ENCODE measurements at places on chromosomes 2 and 18. TPM values are rescaled to one million over a fixed set of nuclear protein-coding genes. Genes with fewer than 3 reads are reported as not detected.
A peak's percentile ranks its signal among the peaks of the same experiment; 100 is the strongest.

SPP2 gene
- total RNA-seq, result not detected

GKN1 gene
- total RNA-seq, result not detected

SNED1 gene
- total RNA-seq, result 3.9 TPM

COLEC11 gene
- not detected for total RNA-seq

KIAA2012 gene
- total RNA-seq, result not detected

PROKR1 gene
- total RNA-seq, result not detected

GRCh38 chr2:232219496-232219870, 159.1 kb upstream of the ALPP start:
- ATAC-seq, result no peak

DNA sequence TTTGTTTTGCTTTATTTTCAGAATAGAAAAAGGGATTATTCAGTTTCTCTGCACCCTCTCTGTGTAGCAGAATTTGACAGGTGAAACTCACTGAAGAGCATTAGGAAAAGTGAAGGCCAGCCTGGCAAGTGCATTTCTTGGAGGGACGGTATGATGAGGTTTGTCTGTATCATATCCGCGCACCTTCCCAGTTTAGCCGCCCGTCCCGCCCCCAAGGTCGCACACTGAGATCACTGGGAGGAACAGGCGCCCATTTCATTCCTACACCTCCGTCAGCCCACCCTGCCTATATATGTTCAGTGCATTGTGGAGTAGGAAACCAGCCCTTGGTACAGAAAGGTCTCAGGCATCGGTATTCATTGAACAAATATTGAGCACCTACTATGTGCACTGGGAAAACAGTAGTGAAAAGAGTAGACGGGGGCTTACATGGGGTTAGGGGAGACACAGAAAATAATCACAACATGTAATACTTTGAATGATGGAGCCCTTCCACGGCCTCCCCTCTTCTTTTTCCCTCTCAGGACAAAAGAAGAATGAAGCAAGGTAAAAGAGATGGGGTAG, 678 bp upstream of the FECH start:
- no peak for ATAC-seq

- peak; percentile 74 for ATAC-seq
Observed at GRCh38 chr2:47277187-47277586, 122.1 kb upstream of the STPG4 start.

GRCh38 chr18:26617151-26617554, 68.8 kb upstream of the KCTD1 start:
- ATAC-seq, result peak; percentile 92

DNA sequence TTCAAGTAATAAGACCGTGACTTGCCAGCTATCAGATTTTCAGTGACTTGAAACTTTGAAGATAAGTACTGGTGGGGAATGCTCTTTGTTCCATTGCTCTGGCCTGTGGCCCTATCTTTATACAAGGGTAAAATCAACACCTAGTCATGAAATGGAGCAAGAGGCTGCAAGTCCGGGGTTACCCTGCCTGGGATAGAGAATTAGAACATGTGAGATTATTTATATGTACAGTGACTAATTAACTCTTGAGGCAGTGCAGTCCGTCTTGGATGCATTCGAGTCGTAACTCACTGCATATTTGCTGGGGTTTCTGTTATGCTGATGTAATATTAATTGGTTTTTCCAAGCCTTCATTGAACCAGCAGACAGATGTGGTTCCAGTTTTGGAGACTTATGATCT, 105.8 kb upstream of the LYPD6 start:
- ATAC-seq, result peak; percentile 33

DNA sequence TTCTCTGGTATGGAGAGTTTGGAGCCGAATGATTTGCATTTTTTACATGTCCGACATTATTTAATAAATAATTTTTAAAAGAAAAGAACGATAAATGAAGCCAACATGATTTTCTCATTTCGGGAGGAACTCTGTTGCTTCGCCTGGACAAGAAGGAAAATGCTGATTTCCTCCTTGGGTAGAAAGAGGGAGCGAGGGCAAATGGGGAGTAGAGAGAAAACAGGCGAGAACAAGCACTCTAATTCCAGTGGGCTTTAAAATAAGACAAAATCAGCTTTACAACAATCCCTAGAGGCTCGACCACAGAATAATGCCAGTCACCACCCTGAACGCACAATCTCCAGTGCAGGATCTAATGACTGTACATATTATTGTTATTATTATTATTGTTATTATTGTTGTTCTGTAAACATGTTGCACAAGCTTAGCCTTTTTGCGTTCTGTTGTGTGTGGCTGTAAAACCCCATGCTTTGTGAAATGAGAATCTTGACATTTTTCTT, 3.7 kb downstream of the DLX1 start:
- no peak for ATAC-seq

- no peak for ATAC-seq
Observed at GRCh38 chr2:3251946-3252345, 125.7 kb downstream of the EIPR1 start.

DNA sequence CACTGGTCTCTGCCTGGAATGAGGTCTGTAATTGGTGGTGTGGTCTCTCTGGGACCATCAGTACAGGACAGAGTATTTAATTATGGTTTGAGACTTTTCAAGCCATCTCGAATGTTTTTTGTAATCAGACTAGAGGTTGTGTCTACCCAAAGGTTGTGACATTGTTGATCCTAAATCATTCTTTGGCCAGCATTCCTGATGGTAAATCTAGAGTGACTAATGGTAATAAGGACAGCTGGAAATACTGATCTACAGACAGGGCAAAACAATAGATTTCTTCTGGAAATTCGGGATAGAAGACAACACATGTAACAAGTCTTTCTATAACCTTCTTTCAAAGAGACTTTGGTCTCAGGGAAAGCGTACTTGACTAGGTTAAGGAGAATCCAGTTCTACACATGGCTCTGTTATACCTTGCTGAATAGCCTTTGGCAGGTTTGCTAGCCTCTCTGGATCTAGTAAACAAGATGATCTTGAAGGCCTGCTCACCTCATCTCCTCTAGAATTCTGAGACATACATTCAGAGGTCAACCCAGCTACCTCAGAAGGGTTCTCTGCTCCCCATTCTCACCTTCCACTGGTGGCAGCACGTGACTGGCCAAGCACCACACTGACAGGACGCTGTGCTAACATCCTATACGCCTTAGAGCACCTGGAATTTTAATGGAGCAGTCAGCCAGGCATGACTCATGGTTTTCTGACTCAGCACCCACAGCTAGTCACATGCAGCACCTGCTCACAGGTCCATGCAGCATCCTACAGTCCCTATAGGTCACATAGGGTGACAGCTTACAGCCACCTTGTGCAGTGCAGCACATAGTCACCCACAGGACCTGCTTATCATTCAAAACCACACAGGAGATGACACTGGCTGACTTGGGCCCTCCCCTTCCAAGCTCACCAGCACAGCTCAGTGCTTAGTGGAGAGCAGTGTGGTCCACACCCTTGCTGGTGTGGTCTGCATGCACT, 12.2 kb downstream of the PLB1 start:
- ATAC-seq, result peak; percentile 97

DNA sequence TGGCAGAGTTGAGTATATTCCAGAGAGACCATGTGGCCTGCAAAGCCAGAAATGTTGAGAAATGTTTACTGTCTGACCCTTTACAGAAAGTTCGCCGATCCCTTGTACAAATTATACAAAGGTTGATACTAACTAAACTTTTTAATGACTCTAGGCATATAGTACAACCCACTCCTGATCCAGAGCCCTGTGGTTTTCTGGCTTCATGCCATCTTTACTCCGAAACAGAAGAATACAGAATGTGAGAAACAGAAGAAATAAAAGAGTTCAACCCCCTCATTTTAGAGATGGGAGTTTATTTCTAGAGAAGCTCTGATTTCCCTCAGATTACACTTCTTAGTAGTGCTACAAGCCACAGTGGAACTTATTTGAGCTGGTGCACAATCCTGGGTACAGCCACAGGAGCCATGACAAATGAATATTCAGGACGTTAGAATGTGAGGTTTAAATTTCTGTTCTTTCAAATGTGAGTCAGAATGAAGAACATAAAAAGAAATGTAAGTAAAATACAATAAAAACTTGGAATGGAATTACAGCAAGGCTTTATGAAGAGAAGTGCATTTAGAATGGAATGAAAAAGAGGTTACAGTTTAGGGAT, 38.0 kb upstream of the SMCHD1 start:
- ATAC-seq, result no peak

DNA sequence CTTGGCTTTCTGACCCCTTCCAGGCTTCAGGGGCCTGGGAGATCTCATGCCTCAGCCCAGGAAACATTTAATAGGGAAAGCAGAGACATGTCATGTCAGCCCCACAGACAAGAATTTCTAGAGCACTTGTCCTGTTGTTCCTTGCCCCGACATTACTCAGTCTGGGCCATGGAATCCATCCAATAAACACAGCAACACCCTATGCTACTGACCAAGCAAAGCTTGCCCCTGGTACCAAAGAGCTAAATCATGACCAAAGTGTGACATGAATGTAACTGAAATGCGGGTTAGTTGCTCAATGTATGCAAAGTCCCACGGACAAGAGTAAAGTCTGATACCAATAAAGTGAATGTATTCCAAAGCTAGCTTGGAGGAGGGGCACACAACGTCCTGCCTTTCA, 35.1 kb downstream of the EHD3 start:
- ATAC-seq, result peak; percentile 10

All from esophagus mucosa (tissue), 1 donor.